Stimulated activated CD4-positive, alpha-beta T cell treated with anti-CD3 and anti-CD28 coated beads, Interleukin-2, amount 100 ng/mL, for 4 hours (primary cell): ENCODE measurements at places on chromosomes 12 and 14.

- DNase-seq: no peak
Measured at GRCh38 chr12:19572920-19573558, 133.7 kb downstream of the AEBP2 start.

GRCh38 chr12:39443929-39444209 is 949 bp upstream of the KIF21A start:
- no peak for DNase-seq

- DNase-seq: no peak
Measured at GRCh38 chr14:74961238-74961911, 6.0 kb upstream of the PGF start.

GRCh38 chr12:47141459-47141858 is 61.7 kb upstream of the AMIGO2 start:
- DNase-seq: no peak

DNA sequence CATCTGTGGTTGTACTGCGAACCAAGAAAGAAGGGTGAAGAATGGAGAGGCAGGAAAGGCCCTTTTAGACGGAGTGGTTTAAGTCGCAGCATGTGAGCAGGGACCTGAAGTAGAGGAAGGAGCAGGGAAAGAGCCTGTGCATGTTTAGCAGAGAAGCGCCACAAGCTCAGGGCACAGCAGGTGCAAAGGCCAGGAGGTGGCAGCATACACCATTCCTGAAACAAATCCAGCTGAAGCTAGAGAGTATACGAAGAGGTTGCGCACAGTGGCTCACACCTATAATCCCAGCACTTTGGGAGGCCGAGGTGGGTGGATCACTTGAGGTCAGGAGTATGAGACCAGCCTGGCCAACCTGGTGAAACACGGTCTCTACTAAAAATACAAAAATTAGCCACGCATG is 49.9 kb downstream of the HELB start:
- no peak for DNase-seq

DNA sequence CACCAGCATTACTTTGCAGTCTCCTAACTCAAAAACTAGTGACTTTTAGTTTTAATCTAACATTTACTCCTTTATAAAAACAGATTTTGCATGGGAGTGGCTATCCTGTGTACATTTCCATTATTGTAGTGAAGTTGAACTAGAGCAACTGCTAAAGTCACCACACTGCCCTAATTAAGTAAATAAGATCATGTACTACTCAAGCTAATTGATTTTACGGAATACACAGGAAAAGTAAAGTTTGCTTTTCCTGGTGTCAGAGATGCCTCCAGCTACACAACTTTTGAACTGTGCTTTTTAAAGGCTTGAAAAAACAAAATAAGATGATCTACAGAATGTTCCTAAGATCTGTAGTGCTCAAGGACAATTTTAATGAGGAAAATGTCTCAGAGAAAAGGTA is 50.4 kb upstream of the ATP2A2 start:
- no peak for DNase-seq
